ENCODE measurements at places on chromosomes 16 and 17. TPM values are rescaled to one million over a fixed set of nuclear protein-coding genes. Genes with fewer than 3 reads are reported as not detected.
A peak's percentile ranks its signal among the peaks of the same experiment; 100 is the strongest.

GRCh38 chr16:27195941-27196595, 7.3 kb upstream of the KDM8 start:
- no peak for DNase-seq

CACNA1H gene
- total RNA-seq: 1.4 TPM

CXCL16 gene
- not detected for total RNA-seq

MYBBP1A gene
- total RNA-seq: 40.3 TPM

MYH8 gene
- total RNA-seq: 0.18 TPM

- no peak for DNase-seq
These were observed 3.0 kb downstream of the FMNL1 start for GRCh38 chr17:45224671-45225050.

GRCh38 chr17:73105431-73105830, 12.9 kb upstream of the SLC39A11 start:
- no peak for DNase-seq

GAS2L2 gene
- not detected for total RNA-seq

- DNase-seq: no peak
These were observed 26.9 kb upstream of the LITAF start for GRCh38 chr16:11613381-11614303.

ZMYND15 gene
- not detected for total RNA-seq

- no peak for DNase-seq
These were observed 84.1 kb downstream of the MYH11 start for GRCh38 chr16:15772579-15773293.

PPM1E gene
- 3.2 TPM for total RNA-seq

GRCh38 chr17:78365561-78366108, 5.8 kb upstream of the SOCS3 start:
- peak; percentile 92 for DNase-seq

- no peak for DNase-seq
These were observed 26.2 kb upstream of the NUDT7 start for GRCh38 chr16:77696149-77696548.

RUNDC3A gene
- total RNA-seq: 0.14 TPM

DNA sequence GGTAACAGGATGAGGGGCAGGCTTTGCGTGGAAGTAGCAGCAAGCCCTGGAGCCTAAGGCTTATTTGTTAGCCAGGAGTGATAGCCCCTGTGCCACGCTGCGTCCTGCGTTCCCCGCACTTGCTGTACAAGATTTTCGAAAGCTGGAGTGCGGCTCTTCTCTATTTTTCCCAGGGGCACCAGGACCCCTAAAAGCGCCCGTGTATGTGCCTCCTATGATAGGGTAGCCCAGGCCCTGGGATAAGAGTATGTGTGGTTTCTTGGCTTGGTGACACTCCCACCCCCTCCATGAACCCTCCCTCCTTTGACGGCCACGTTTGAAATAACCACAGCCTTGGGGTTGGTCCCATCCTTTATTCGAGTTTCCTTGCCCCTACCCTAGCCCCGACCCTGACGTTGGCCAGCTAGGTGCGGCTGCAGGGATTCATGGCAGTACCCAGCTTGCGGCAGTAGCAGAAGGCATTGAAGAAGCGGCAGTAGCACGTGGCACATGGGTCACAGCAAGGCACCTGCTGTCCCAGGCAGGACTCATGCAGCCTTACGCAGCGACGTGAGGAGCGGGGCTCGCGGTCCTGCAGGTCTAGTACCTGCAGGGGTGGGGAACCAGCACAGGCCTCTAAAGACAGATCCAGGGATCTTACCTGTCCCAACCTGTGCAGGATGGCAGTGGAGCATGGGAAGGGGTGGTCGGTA, 968 bp downstream of the AGRP start:
- no peak for DNase-seq

C16orf96 gene
- total RNA-seq: not detected

- DNase-seq: no peak
These were observed 19.5 kb downstream of the GPR179 start for GRCh38 chr17:38324141-38324697.

GRCh38 chr17:81400154-81400977, 5.1 kb downstream of the BAHCC1 start:
- peak; percentile 57 for DNase-seq

DNA sequence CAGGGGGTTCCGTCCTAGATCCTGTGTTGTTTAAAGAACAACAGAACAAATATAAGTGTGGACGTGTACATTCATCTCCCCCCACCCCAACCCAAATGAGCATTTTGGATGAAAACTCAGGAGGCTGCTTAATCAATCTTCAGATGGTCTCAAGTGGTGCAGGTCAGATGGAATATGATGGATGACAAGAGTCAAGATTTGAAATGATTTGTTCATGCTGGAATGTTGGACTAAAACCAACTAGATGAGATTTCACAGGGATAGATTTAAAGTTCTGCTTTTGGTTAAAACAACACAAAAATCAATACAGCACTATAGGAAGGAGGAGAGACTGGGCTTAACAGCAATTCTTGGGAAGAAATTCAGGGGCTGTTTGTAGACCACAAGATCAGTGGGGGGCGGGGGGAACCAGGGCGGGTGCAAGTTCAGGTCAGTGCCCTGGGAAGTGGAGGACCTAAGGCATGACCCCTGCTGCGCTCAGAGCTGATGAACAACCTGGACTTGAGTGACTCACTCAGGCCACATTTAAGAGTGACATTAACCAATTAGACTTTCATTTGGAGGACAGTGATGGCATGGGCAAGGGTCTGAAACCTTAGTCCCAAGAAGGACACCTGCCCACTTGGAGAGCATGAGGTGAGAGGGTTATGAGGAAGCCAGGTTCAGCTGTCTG, 15.1 kb downstream of the TTYH2 start:
- DNase-seq: no peak

SPNS2 gene
- not detected for total RNA-seq

GRCh38 chr17:4584101-4584916, at the start of gene SMTNL2:
Gene SMTNL2 (plus strand): TSS chr17:4584529. CDS start chr17:4584606, 77 bp downstream.
- DNase-seq: peak; percentile 22

GRCh38 chr16:86195863-86196630, 297.1 kb downstream of the IRF8 start:
- peak; percentile 93 for DNase-seq
